ENCODE measurements at places on chromosomes 1 and 21. TPM values are rescaled to one million over a fixed set of nuclear protein-coding genes. Genes with fewer than 3 reads are reported as not detected.

DNA sequence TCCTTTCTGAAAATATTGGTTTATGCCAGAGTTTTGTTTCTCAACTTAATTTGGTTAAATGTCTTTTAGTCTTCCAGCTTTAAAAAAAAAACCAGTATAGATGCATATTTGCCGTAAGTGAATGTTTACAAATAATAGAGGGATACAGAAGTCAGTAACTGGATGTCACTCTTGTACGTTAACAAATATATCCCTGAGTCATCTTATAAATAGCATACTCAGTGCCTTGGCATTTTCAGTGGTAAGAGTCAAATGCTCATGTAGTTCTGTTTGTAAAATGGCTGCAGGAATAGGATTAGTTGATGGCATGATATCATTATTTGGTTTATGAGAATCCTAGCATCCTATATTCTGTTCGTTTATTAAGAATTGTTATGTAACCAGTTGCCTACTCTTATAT is 55.4 kb downstream of the SPEN start:
- no peak for DNase-seq

Gene ETV3L
- polyA plus RNA-seq, result not detected

- DNase-seq, result no peak
Measured at GRCh38 chr1:88655685-88656299, 28.3 kb upstream of the PKN2 start.

DNA sequence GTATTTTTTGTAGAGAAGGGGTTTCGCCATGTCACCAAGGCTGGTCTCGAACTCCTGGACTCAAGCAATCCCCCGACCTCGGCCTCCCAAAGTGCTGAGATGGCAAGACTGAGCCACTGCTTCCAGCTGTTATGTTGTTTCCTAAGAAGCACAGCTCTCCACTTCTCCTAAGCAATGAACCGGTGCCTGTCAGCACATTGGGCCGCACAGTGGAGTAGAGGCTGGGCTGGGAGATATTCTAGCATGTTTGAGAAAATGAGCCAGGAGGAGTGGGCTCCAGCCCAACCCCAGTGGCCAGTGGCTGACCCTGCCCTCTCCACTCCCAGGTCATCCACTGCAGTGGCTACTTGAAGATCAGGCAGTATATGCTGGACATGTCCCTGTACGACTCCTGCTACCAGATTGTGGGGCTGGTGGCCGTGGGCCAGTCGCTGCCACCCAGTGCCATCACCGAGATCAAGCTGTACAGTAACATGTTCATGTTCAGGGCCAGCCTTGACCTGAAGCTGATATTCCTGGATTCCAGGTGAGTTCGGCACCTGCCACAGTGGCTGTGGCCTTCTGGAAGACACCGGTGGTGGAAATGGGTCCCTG is 27.0 kb downstream of the SIM2 start:
- no peak for DNase-seq

DNA sequence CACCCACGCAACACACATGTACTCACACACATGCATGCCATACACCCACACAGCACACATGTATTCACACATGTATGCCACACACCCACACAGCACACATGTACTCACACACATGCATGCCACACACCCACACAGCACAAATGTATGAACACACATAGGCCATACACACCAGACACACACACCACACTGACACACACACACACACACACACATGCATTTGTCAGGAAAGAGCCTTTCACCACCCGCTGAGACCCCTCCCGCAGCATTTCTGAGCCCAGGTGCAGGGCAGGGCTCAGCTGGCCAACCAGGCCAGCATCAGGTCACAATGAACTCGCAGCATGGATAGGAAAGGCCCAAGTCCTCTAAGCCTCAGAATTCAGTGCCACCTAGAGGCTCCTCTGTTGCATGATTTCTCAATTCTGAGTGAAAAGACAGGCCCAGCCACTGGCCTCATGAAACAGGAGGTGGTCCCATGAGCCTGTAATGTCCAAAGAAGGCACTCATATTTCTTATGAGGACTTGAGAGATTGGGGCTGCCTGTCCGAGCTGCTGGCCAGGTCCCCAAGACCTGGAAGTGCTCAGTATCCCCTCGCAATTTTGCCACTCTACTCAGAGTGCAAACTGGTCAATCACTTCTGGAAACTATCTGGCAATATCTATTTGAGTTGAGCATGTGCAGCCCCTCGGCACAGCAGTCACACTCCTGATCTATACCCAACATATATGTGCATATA is 57.3 kb downstream of the PSMG1 start:
- no peak for DNase-seq

- DNase-seq, result peak; percentile 62
Measured at GRCh38 chr1:200525090-200525987, 95.2 kb downstream of the KIF14 start.

GRCh38 chr1:46413596-46413985 is 19.5 kb downstream of the FAAH start:
- DNase-seq, result no peak

Gene MCOLN2
- 0.43 TPM for polyA plus RNA-seq

DNA sequence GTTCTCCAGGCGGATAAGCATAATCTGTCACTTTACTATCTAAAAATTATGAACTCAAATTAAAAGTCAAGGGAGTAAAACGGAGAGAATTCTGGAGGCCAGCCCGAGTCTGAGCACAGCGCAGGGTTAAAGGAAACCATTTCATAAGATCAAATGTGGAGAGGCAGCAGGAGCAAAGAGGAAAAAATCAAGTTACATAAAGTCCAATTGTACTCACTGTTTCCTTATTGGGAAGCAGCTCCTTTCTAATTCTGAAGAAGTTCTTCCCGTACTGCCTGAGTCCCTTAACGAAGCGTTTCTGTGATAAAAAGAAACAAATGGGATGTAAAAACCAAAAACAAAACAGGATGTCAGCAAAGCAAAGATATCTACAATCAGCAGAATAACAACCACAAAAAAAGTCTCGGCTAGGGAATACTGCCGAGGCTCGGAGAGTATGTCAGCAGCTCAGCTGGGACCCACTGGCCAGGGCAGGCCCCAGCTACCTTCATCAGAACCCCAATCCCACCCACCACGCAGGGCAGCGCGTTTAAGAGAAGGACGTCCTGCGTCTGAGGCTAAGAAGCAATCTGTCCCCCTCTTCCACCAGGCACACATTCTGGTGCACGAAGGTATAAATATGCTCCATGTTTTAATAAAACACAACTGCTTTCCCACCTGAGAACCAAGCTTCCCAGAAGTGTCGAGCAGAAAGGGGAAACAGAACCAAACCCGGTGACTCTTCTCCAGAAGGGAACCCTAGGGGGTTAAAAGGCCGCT is 104.8 kb downstream of the SLC45A1 start:
- no peak for DNase-seq

GRCh38 chr1:91221017-91221416 is 183.6 kb downstream of the HFM1 start:
- DNase-seq, result no peak

DNA sequence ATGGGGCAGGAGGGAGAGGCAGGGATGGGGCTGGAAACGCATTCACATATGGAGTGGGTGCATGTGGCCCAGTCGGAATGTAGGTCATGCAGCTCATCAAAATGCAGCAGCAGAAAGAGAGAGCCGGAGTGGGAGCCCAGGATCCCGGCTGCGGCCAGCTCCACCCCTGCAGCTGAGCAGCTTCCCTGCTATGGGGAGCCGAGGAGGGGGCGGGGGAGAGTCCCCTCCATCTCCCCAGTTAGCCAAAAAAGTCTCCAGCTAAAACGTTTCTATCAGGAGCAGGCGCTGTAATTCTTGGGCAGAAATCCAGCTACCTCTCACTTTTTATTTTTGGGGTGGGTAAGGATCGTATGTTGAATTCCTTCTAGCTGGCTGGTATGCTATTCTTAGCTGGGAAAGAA is 39.7 kb downstream of the MRPL37 start:
- DNase-seq, result no peak

GRCh38 chr1:212608959-212609700 is 569 bp downstream of the ATF3 start:
- no peak for DNase-seq

DNA sequence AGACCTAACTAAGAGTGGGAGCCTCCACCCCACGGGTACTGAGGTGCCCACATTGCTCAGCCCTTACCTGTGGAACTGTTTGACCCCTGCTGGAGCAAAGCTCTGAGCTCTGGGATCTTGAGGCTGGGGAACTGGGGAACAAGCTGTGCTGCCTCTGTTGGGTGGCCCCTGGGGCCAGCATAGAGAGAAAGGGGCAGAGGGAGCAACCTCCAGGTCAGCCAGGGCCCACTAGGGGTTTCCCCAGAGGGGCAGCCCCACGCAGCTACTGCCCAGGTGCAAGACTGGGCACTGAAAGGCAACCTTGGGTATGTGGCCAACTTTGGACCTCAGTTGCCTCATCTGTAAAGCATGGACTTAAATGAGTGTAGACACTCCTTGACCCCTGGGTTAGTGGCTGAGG is 23.5 kb upstream of the EPB41 start:
- no peak for DNase-seq

Gene ANKRD35
- 13.2 TPM for polyA plus RNA-seq

Gene COL6A2
- polyA plus RNA-seq, result 1,471 TPM

DNA sequence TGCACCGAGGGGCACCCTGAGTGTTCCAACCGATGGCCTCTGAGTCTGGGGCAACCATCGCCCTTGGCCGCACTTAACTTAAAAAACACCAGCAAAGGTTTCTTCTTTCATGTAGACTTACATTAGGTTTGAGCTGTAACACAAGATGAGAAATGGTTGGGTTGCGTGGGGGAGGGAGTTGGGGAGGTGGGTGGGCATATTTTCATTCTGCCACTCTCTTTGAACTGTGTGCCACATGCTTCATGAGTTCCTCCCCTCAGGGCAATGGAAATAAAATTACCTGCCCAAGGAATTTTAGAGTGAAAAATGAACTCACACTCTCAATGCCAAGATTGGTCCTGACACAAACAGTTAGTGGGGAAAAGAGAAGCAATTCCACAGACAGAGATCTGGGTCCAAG is 430.1 kb upstream of the USP24 start:
- DNase-seq, result no peak

DNA sequence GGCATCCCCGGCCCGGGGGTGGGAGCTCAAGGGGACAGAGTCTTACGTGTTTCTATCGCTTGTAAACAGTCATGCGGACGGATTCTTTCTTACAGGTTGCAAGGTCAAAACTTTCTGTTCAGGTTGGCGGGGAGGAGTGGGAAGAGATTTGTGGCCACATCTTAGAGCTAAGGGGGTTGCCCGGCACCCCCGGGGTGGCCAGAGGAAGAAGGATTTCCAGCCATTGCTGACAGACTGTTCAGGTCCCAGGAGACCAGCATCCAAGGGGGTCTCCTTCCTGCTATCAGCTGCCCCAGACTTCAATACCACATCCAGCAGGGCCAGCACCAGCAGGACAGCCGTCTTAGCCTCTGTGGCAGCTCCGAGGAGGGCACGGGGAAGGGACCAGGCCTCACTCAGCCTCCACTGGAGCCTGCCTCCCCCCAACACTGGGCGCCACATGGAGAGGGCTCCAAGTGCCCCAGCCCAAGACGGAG is 52.0 kb downstream of the KIF21B start:
- DNase-seq, result no peak

- peak; percentile 91 for DNase-seq
Measured at GRCh38 chr1:207823880-207824566, 72.2 kb downstream of the CD46 start.

Gene IGSF5
- polyA plus RNA-seq, result 0.10 TPM

DNA sequence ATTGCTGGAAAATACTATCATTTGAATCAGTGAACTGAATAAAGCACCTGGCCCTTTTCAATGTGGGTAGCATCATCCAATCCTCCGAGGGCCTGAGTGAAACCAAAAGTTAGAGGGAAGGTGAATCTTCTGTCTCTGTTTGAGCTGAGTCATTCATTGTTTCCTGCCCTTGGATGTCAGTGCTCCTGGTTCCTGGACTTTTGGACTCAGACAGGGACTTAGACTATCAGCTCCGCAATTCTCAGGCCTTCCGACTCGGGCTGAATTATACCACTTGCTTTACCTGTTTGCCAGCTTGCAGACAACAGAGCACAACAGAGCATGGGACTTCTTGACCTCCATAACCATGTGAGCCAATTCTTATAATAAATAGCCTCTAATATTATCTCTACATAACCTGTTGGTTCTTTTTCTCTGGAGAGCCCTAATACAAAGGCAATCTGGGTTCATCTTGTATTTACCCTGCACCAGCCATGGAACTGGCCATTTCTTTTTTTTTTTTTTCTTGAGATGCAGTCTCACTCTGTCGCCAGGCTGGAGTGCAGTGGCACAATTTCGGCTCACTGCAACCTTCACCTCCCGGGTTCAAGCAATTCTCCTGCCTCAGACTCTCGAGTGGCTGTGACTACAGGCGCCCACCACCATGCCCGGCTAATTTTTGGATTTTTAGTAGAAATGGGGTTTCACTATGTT is 19.2 kb upstream of the VASH2 start:
- no peak for DNase-seq

- DNase-seq, result no peak
Measured at GRCh38 chr1:147807405-147807804, 47.0 kb upstream of the GJA5 start.

- no peak for DNase-seq
Measured at GRCh38 chr1:54887665-54888071, 673 bp upstream of the DHCR24 start.

GRCh38 chr1:220798338-220798737 is 11.6 kb downstream of the MTARC1 start:
- no peak for DNase-seq

- DNase-seq, result no peak
Measured at GRCh38 chr1:116739371-116740012, 14.7 kb upstream of the CD2 start.

Gene B3GALT2
- 3.5 TPM for polyA plus RNA-seq

Gene PRUNE1
- 23.5 TPM for polyA plus RNA-seq

Gene SERTAD4
- 1.4 TPM for polyA plus RNA-seq

Gene CRYAA
- polyA plus RNA-seq, result not detected

DNA sequence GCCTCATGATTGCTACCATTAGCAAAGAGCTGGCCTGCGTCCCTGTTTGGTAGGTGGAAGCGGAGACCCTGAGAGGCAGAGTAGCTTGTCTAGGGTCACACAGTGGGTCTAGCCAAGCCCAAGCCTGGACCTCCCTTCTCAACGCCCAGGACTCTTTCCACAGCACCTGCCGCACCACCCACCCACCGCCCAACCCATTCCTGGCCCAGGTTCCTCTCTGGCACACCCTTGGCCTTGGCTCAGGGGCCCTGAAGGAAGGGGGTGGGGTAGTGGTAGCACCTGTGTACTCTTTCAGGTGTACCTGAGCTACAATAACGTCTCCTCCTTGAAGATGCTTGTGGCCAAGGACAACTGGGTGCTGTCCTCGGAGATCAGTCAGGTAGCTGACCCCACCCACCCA is 19.3 kb downstream of the FAM151A start:
- no peak for DNase-seq

- DNase-seq, result peak; percentile 95
Measured at GRCh38 chr1:146036965-146037646, 15.6 kb upstream of the HJV start.

DNA sequence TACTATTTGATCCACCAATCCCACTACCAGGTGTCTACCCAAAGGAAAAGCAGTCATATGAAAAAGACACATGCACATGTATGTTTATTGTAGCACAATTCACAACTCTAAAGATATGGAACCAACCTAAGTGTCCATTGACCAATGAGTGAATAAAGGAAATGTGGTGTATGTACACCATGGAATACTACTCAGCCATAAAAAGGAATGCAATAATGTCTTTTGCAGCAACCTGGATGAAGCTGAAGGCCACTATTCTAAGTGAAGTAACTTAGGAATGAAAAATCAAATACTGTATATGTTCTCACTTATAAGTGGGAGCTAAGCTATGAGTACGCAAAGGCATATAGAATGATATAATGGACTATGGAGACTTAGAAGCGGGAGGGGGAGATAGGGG is 12.6 kb downstream of the ADIPOR1 start:
- no peak for DNase-seq

Measured in urinary bladder (tissue), 4 donors.